ENCODE measurements at places on chromosomes 4 and X. TPM values are rescaled to one million over a fixed set of nuclear protein-coding genes. Genes with fewer than 3 reads are reported as not detected.

DNA sequence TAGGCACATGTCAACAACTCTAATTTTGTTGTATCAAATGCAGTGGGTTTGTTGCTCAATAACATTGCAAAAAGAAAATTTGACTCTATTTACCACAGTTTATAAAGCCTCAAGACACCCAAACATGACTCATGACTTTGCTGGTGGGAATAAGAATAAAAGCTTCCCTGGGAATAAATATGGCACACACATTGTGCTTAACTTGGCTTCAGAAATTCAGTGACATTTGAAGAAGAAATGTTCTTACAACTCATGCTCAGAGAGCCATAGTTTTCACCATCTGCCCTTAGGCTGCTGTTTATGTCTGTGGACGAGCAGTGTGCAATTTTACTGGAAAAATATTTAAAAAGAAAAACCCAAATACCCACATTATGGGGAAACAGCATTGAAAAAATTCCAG, 60.9 kb downstream of the SPATA18 start:
- no peak for DNase-seq

- DNase-seq, result no peak
Observed at GRCh38 chr4:99208719-99209075, 10.3 kb downstream of the ADH6 start.

DNA sequence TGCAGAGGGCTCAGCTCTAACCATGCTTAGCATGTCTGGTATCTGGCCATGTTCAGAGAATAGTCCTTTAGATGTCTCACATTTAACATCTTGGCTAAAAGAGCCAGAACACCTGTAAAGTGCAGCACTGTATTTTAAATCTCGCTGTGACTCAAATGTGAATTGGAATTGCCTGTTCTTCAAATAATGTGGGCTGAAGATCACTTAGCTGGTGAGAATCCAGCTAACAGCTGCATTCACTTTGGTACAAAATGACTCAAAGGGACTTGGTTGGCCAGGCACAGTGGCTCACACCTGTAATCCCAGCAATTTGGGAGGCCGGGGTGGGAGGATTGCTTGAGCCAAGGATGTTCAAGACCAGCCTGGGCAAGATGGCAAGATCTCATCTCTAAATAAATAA, 63.5 kb upstream of the PLAC8 start:
- no peak for DNase-seq

Gene GAGE2A
- total RNA-seq, result not detected

GRCh38 chr4:1250921-1251772, 2.2 kb upstream of the CTBP1 start:
- DNase-seq, result no peak

DNA sequence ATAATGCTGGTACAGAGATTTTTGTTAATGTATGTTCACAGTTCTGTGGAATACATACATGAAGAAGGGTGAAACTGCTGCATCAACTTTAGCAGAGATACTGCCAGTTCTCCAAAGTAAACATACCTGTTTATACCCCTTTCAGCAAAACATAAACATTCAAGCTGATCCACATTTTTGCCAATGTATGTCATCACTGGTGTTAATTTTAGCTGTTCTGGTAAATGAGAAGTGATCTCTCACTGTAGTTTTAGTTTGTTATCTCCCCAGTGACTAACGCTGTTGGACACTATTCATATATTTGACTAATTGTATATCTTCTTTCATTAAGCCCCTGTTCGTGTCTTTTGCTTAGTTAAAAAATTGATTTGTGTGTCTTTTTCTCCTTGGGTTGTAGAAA, 82.0 kb downstream of the HAUS3 start:
- no peak for DNase-seq

GRCh38 chr4:9812501-9813340, 31.3 kb downstream of the DRD5 start:
- no peak for DNase-seq

GRCh38 chr4:576991-577498, 950 bp upstream of the TMEM271 start:
- DNase-seq, result no peak

GRCh38 chr4:116688536-116688935, 396.8 kb downstream of the TRAM1L1 start:
- DNase-seq, result no peak

Gene NDUFC1
- 69.4 TPM for total RNA-seq

GRCh38 chrX:150049647-150050046, 111.4 kb upstream of the EOLA2 start:
- DNase-seq, result no peak

Gene TMEM192
- 17.2 TPM for total RNA-seq

GRCh38 chr4:6180841-6181631, 19.3 kb downstream of the JAKMIP1 start:
- no peak for DNase-seq

All from mucosa of gallbladder (tissue), 1 donor.